ENCODE measurements at places on chromosomes 5 and 9.
A peak's percentile ranks its signal among the peaks of the same experiment; 100 is the strongest.

- DNase-seq: peak; percentile 57
These were observed 437.9 kb downstream of the RAB3C start for GRCh38 chr5:59020611-59021285.

- DNase-seq: no peak
These were observed 73.1 kb downstream of the COMMD10 start for GRCh38 chr5:116157902-116158301.

DNA sequence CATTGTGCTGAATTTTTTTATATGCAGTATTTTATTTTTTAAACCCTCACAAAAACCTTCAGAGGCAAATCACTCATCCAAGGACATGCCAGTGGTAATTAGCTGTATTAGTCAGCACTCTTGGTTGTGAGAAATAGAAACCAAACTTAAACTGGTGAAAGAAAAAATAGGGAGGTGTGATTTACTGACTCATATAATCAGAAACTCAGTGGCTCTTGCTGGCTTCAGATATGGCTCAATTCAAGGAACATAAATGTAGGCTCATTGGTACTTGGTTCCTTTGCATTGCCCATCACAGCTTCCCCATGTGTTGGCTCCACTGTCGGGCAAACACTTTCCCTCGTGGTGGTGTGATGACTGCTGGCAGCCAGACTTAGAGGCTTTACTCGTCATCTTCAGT is 497.2 kb downstream of the MAT2B start:
- no peak for DNase-seq

GRCh38 chr5:52544738-52545137 is 243.0 kb upstream of the ITGA1 start:
- no peak for DNase-seq

DNA sequence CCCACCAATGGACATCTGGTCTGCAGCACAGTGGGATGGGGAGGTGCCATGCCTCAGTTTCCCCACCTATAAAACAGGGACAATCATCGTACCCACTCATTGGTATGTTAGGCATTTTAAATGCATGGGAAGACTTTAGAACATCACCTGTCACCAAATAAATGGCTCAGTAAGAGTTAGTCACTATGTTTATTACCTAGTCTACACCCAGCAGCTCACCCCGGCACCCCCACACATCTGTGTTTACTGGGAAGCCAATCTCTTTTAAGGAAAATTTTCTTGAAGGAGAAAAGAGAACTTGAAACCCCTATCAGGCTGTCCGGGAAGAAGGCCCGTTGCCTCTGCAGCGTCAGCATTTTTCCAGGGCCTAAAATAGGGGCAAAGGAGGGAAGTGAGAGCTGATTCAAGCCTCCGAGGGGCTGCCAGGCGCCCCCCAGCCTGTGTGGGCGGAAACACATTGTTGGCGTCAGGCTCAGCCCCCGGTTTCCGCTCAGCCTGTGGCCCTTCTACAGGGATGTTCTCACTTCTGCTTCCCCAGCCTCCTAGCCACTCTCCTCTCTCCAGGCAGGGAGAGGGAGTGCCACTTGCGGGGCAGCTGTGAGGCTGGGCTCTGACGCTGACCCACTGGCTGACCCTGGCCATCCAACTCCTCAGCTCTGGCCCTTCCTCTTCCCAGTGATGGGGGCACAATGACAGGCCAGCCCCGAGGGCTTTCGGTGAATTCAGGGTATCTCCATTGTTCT is 4.6 kb downstream of the CSF1R start:
- no peak for DNase-seq

- no peak for DNase-seq
These were observed 73.9 kb upstream of the UNC5A start for GRCh38 chr5:176736301-176736930.

DNA sequence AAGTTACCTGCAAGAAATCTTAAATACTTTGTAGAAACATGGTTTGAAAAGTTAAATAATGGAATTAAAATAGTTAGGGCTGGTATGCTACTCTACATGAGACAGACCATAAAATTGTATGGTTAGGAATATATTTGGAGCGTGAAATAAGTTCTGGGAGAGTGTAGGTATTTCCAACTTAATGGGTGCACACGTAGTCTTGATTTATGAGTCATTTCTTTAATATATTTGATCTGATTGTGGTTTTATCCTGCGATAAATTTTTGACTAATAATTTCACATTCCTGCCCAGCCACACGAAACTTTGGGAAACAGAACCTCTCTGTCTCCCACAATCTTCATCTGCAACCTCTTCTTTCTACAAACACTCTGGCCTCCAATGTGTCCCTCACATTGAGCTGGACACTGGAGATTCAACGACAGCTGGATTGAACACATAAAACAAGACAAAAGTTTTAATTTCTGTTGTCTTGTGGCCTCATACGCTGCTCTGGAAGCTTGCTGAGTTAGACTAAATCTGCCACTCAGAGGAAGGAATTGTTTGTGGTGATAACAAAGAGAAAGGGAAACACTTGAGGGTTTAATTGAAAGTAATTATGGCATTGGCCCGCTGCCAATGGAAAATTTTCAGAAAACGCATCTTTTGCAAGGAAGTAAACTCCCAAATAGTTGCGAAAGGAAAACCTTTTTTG is 201.8 kb upstream of the ZNF608 start:
- DNase-seq: no peak

DNA sequence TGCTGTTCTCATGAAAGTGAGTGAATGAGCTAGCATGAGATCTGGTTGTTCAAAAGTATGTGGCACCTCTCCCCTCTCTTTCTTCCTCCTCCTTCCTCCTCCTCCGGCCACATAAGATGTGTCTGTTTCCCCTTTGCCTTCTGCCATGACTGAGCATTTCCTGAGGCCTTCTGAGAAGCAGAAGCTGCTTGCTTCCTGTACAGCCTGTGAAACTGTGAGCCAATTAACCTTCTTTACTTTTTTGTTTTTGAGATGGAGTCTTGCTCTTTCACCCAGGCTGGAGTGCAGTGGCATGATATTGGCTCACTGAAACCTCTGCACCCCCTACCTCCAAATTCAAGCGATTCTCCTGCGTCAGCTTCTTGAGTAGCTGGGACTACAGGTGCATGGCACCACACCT is 6.1 kb downstream of the S100Z start:
- DNase-seq: peak; percentile 21

DNA sequence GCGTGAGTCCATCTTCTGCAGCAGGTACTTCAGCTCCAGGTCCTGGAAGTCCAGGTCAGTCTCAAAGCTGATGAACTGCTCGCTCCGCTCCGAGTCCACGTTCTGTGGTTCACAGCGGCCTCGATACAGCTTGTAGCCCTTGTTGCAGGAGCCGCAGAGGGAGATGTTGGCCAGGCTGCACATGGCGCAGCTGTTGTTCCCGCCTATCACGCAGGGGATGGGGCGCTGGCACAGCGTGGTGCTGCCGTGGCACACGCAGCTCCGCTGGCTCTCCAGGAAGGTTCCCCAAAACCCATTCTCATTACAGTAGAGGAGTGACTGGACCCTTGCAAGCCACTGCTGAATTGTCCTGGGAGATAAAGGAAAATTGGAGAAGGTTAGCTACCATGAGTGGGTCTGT is 201.4 kb downstream of the BRINP1 start:
- no peak for DNase-seq

GRCh38 chr9:13160051-13160450 is 119.4 kb downstream of the MPDZ start:
- no peak for DNase-seq

GRCh38 chr9:136052472-136052880 is 42.6 kb downstream of the NACC2 start:
- DNase-seq: no peak

DNA sequence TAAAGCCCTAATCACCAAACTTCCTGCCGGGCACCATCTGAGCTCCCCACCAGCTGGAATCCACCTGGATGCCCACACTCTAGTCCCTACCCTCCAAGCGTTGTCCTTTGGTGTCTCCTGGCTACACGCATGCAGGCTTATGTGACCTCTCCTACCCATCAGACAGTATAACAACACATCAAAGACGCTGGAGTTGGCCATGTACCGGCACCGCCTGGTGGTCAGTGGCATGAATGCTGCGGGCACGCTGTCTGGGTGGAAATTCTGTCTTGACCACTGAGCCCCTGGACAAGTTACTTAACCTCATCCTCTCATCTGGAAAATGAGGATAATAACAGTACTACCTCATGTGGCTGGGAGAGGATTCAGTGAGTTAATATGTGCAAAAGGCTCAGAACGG is 23.4 kb upstream of the CORO2A start:
- DNase-seq: no peak

- DNase-seq: no peak
These were observed 41.8 kb upstream of the NEK6 start for GRCh38 chr9:124215956-124216355.

GRCh38 chr5:124583469-124584350 is 162.7 kb downstream of the ZNF608 start:
- peak; percentile 43 for DNase-seq

GRCh38 chr5:57243286-57244137 is 69.7 kb downstream of the GPBP1 start:
- DNase-seq: no peak

GRCh38 chr5:72210888-72211678 is 103.8 kb downstream of the MAP1B start:
- no peak for DNase-seq

DNA sequence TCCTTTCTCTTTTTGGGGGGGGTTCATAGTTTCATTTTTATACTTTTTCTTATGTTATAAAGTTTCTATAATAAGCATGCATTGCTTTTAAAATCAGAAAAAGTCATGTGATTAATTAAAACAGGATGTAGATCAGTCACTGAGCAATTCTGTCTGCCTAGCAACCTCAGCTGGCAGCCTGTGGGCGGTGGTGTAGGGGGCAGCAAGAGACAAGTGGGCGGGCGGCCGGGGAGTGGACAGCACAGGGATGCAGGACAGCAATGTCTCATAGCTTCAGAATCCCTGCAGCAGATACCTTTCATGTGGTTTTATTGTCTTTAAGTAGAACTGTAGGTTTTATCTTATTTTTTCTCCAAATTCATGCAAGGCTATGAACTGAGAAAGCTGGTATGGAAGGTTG is 101.9 kb upstream of the S1PR3 start:
- DNase-seq: no peak

DNA sequence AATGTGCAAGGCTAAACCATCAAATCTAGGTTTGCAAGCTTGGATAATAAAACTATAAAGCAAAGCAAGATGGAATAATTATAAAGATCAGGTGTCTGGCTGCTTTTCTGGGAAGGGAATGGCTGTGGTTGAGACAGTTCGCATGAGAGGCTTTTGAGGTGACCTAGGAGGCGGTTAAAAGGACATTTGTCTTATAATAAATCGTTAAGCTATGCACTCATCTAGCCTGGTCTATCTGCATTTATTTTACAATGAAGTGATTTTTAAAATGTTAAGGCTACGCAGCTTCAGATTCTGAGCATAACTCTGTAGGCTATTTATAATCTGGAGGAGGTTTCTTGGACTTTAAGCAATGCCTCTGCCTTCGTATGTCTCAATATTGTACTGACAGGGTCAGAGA is 29.4 kb upstream of the MAN2A1 start:
- no peak for DNase-seq

DNA sequence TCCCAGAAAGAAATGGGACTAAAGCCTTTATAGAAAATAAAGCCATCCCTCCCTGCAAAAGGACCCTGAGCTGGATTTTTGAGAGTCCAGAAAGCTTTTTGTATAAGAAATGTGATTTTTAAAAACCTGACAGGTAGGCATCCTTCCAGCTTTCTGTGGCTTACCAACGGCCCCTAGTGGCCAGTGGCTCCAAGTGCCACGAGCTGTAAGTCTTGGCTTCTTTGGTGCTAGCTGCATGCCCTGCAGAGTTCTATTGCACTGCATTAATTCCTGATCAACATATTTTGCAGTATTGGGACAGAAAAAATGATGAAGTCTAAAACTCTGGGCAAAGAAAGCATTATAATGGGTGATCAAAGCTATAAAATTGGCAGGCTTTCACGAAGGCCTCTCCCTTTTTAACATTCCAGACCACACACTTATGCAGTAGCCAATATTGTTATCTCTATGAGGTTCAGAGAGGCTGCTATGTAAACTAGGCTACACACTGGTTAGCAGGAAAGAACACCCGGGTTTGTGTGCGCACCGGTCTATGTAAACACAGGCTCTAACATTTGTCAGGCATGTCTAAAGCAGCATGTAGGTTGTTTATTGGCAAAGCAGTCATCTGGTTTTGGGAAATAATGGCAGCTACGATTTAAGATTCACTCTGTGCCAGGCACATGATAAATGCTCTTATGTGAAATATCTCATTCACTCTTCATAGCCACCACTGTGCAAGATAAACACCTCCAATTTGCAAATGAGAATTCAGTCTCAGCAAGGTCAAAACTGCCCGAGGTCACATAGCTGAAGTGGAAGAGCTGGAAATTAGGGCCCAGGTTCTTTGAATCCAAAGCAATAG is 55.2 kb downstream of the NMUR2 start:
- peak; percentile 42 for DNase-seq

GRCh38 chr9:128912270-128912853 is 8.4 kb upstream of the PHYHD1 start:
- DNase-seq: peak; percentile 24

DNA sequence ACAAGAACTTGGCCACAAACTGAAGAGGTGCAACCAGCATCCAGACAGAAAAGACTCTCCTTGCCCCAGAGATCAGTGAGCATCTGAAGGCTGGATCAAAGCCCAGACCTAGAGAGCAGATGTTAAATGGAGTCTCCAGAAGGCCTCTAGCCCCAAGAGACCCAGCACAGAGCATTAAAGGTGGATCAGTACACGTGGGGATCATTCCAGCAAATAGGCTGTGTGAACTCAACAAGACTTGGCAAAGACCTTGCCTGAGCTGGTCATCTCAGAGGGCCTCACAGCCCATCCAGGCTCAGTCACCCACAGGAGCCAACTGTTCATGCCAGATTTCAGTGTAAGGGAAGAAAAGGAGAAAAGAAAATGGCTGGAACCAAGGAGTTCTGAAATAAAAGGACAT is 214.0 kb downstream of the ENC1 start:
- no peak for DNase-seq

GRCh38 chr9:121836366-121836885 is 185.0 kb downstream of the DAB2IP start:
- DNase-seq: no peak

DNA sequence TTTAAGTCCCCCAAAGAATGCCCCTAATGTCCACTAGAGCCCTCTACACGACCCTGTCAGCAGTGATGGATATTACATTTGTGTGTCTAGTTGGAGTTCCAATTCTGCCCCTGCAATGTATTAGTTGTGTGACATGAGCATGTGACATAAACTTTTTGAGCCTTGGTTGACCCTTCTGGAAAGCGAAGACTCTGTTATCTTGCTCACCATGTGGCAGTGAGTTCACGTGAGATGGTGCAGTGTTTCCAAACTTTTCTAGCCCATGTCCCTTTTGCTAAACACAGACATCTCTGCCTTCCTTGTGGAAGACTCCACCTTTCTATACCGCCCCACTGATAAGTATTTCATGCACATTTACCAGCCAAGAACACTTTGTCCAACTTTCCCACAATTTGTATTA is 87.0 kb upstream of the BOD1 start:
- DNase-seq: no peak

GRCh38 chr9:97604901-97605645 is 28.1 kb downstream of the TSTD2 start:
- no peak for DNase-seq

- DNase-seq: no peak
These were observed 5.5 kb downstream of the EXOSC2 start for GRCh38 chr9:130699047-130699446.

- no peak for DNase-seq
These were observed 227.2 kb upstream of the KLF9 start for GRCh38 chr9:70641631-70642030.

- no peak for DNase-seq
These were observed 329.6 kb downstream of the MED10 start for GRCh38 chr5:6048746-6049145.

All from stimulated activated CD4-positive, alpha-beta T cell treated with anti-CD3 and anti-CD28 coated beads, Interleukin-15, amount 100 ng/mL, for 24 hours (primary cell).